T-helper 22 cell (primary cell): ENCODE measurements at places on chromosomes 1 and 21.

- no peak for DNase-seq
Measured at GRCh38 chr1:69221524-69221923, 346.2 kb upstream of the LRRC7 start.

DNA sequence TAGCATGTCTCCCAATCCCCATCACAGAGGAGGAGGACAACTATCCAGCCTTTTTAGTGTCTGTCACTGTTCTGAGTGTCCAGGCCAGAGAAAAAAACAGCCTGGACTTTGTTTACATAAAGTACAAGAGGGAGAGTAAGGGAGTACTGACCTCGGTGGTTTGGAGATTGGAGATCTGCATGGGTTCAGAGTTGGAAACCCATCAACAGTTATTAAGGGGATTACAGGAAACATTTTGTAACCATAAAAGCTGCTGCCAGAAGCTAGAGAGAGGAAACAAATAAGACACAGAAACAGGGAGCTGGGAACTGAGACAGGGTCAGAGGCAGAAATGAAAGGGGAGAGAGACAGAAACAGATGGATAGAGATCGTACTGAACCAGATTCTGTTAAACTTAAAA lies 131.5 kb upstream of the CTTNBP2NL start:
- no peak for DNase-seq

DNA sequence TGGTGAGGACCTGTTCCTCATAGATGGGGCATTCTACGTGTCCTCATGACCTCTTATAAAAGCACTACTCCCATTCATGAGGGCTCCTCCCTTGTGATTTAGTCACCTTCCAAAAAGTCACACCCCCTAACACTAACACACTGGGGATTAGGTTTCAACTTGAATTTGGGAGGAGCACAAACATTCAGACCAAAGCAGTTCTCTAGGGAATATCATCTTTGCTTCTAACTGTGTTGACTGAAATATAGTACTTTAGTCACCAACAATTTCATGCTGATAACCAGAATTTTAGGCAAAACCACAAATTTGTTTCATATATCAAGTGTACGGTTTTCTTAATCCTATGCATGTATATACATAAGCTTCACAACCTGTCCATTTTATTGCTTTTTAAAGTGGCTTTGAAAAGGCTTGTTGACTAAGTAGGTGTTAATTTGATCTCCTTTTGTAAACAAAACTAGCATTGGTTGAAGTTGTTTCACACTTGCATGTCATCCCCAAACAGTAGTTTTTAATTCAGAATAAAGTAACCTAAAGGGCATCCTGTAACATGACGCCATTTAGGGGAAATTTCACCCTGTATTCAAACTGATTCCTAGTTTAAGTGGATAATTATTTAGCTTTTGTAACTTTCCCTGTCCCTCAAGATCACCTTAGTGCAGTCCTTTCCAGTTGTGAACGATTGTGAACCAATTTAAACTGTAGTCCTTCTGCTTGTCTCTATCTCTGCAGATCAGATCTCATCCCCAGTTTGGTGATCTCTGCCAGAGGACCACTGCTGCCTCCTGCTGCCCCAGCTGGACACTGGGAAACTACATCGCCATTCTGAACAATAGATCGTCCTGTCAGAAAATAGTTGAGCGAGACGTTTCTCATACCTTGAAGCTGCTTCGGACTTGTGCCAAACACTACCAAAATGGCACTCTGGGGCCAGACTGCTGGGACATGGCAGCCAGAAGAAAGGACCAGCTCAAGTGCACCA lies 141.1 kb downstream of the TLR5 start:
- DNase-seq, result no peak

- DNase-seq, result no peak
Measured at GRCh38 chr21:44304877-44305293, 5.0 kb downstream of the PFKL start.

GRCh38 chr1:23825076-23825761 lies at the start of gene HMGCL:
Gene HMGCL (minus strand): TSS chr1:23825429. CDS start chr1:23825415, 14 bp downstream.
- peak; percentile 79 for DNase-seq

DNA sequence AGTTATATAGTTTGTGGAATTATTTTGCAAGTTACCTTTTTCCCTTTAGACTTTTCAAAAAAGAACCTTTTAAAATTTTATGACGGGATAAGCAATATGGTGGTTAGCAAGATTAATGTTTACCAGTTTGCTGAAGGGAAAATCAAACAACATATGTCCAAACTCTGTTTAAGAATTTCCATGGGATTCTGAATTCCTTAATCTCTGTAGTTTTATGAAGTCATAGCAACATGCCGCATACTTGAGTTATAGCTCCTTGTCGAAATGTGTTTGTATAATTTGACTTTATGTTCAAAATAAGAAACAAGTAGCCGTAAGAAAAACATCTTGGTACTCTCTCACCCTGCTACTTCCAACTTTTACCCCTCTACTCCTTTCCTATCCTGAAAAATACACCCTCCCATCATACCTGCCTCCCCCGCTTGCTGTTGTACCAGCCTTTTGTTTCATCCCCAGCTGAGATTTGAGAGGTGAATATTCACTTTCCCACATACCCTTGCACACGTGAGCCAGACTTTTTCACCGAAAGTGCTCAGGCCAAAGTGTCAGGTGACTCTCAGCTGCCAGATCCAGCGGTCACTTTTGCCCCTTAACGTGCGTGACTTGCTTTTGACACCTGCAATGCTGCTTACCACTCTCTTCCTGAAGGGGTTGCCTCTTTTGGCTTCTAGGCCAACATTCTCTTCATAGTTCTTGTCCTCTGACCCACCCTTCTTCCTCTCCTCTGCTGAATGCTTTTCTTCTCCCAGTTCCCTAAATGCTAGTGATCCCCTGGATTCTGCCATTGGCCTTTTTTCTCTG lies 83.5 kb upstream of the ZNF326 start:
- DNase-seq, result no peak

DNA sequence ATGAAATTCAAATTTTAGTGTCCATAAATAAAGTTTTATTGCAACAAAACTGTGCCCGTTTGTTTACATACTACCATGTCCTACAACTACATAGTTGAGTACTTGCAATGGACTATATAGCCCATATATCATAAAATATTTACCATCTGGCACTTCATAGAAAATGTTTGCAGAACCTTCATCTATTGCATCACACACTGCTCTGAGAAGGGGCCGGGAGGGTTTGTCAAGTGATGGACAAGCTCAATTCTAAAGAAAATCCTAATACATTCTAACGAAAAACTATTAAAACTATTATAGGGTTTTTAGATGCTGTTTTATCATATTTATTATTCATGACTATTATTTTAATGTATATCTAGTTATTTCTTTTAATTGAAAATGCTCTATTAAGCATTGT lies 35.9 kb downstream of the RGSL1 start:
- DNase-seq, result no peak

DNA sequence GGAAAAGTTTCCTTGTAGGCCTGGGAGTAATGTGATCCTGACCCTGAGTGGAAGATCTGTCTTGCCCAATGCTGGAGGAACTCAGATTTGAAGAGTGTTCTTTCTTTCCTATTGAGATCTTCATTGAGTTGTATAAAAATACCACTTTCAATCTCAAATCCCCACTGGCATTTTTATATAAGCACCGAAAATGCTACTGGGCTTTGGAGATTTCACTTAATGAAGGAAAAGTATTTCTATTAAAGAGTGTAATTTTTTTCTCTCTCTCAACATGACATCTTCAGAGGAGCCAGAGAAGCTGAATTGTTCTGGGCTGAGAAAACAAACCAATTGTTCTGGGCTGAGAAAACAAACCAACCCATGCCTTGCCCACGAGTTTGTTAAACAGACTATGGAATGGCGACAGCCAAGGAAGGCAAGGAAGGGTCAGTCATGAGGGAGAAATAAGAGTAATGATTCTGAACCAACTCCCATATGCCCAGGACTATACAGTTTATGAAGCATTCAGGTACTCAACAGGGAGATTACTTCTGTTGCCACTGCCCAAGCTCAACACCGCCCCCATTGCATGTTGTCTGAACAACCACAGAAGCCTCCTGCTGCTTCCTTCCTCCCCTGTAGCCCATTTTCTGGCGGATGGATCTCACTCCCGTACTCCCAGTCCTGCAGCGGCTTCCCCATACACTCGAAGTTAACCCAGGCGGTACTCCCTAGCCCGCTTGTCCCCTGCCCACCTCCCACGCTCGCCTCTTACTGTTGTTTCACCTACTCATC lies 103.2 kb downstream of the BEND5 start:
- DNase-seq, result no peak

- no peak for DNase-seq
Measured at GRCh38 chr1:189859385-189859977, 618.2 kb downstream of the BRINP3 start.

DNA sequence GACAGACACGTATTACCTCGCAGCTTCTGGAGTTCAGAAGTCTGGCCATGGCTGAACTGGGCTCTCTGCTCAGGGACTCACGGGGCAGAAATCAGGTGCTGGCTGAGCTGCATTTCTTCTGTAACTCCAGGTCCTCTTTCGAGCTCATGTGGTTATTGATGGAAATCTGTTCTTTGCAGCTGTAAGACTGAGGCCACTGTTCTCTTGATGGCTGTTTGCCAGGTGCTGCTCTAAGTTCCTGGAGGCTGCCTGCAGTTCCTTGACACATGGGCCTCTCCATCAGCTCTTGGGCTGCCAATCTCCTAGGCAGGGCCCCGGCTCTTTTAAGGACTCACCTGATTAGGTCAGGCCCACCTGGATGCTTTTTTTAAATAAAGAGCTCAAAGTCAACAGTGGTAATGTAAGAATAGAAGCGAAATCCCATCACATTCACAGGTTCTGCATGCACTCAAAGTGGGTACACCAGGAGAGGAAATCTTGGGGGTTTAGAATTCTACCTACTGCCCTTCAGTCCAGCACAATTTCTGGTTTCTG lies 139.1 kb downstream of the KAZN start:
- no peak for DNase-seq

- no peak for DNase-seq
Measured at GRCh38 chr21:37032877-37033471, 26.5 kb downstream of the RIPPLY3 start.

DNA sequence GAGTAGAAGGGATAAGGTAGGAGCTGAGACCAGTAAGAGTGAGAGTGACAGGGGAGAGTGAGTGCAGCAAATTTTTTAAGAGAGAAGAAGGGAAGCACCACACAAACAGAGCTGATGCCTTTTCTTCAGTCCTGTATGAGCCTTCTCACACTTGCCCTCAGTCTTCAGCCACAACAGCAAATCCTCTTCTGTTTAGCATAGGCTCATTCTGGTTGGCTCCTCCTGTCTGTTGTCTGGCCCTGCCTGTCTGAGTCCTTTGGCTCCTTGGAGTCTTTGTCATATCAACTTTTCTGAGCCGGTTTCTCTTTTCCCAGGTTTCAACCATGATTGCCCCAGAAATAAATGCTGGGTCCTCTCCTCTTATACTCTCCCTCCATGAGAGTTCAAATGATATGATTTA lies 12.7 kb upstream of the CASQ1 start:
- no peak for DNase-seq

- DNase-seq, result no peak
Measured at GRCh38 chr1:202959276-202959620, 1.1 kb upstream of the ADIPOR1 start.

DNA sequence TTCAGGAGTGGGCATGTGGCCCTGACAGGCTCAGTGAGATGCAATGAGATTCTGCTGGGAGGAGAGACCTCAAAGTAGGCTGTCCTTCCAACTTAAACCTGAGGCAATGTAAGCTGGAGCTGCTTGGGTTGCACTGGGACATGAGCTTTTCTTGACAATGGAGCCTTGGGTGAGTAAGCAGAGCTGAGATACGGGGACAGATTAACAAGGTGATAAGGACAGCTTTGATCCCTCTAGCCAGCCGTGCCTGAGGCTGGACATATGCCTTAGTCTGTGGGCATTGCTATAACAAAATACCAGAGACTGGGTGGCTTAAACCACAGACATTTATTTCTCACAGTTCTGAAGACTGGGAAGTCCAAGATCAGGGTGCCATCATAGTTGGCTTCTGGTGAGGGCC lies 18.3 kb upstream of the NGF start:
- DNase-seq, result no peak

DNA sequence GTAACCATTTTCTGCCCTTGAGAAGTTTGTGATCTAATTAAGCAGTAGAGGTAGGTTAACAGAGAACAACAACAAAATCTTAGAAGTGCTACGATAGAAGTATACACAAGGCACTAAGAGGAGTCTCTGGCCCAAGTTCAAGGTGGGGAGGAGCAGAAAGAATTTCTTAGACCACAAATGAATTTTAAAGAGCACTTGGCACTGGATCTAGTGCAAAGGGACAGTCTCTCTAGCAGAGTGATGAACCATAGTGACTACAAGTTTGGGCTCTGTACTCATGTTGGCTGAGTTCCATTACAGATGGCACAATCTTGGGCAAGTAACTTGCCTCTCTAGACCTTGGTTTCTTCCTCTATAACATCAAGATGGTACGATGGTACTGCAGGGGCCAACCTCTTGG lies 33.3 kb upstream of the PIGC start:
- DNase-seq, result no peak

DNA sequence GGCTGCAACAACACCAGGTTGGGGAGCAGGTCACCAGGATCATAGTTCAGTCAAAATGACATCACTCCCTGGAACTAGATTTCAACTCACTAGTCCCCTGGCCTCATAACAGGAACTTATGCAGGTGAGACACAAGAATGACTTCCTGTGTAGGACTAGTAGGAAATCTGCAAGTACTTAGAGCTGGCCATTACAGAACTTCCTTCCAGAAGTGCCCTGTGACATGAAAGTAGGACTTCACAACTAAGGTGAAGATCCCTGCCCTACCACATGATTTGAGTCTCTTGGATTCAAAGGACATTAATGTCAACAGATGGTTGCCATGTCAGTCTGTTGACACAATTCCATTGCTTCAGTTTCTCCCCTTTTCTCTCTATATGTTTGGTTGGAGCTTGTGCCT lies 223.1 kb downstream of the RPS6KC1 start:
- no peak for DNase-seq

DNA sequence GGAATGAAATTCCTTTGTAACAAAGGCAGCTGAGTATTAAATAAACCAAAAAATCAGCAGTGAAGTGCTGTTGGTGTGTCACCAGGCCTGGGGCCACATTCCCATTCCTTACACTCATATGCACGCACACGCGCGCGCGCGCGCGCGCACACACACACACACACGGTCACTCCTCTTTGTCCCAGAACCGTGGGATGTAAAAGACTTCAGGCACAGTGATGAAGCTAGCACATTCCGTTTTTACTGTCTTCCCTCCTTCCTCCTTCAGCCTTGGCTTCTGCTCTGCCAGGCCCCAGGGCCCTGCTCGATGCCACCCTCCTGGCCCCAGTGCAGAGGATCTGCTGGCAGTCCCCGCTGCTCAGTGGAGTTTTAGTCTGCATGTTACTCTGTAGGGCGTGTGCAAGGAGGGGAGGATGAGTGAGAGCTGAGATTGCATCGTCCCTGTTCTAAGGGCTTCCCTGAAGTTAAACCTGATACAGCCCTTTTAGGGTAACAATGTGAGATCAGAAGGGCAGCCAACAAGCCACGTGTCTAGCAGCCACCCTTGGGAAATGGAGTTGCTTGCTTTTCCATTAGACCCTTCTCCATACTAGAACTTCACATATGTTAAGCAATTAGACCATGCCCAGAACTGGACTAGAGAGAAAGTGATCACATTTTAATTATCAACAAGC lies 71.7 kb upstream of the WDR26 start:
- no peak for DNase-seq

DNA sequence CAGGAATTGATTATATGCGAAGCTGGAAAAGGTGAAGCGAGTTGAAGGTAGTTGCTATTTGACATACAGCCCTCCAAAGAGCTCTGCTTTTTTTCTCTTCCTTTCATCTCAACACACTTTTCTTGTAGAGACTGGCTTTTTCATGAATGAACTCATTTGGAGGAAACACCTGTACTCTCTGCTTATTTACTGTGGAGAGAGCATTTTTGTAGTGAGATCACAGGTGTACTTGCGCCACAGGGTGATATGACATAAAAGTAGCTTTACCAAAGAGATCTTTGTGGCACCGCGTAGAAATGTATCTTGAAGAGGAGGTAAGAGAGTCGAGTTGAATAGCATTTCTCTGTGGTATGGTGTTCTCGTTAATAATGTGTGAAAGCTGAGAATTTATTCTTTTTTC lies 187.6 kb downstream of the VPS13D start:
- DNase-seq, result no peak
